ENCODE measurements at places on chromosomes 5 and 9. TPM values are rescaled to one million over a fixed set of nuclear protein-coding genes. Genes with fewer than 3 reads are reported as not detected.

The NTNG2 gene
- polyA plus RNA-seq, result 0.18 TPM

The TTC23L gene
- 5.0 TPM for polyA plus RNA-seq

The FRRS1L gene
- polyA plus RNA-seq, result 2.3 TPM

The ENC1 gene
- polyA plus RNA-seq, result 102 TPM

The FBP1 gene
- polyA plus RNA-seq, result 66.0 TPM

The SPINK13 gene
- polyA plus RNA-seq, result 1.1 TPM

The CDH9 gene
- polyA plus RNA-seq, result 21.8 TPM

The TMEM215 gene
- 0.12 TPM for polyA plus RNA-seq

The PRRX2 gene
- 0.52 TPM for polyA plus RNA-seq

The MTX3 gene
- polyA plus RNA-seq, result 37.3 TPM

The GGTA1 gene
- polyA plus RNA-seq, result 5.2 TPM

The FOXI1 gene
- polyA plus RNA-seq, result 4.8 TPM

The SPINK4 gene
- polyA plus RNA-seq, result not detected

The FGFR4 gene
- polyA plus RNA-seq, result 66.8 TPM

The FST gene
- polyA plus RNA-seq, result 34.1 TPM

The PCDHGA8 gene
- 0.60 TPM for polyA plus RNA-seq

The PLAC8L1 gene
- 2.4 TPM for polyA plus RNA-seq

The HEMGN gene
- 1.5 TPM for polyA plus RNA-seq
